ENCODE measurements at places on chromosomes 2 and 18.

- DNase-seq, result no peak
Observed at GRCh38 chr2:3479430-3480320, 39.7 kb downstream of the ADI1 start.

DNA sequence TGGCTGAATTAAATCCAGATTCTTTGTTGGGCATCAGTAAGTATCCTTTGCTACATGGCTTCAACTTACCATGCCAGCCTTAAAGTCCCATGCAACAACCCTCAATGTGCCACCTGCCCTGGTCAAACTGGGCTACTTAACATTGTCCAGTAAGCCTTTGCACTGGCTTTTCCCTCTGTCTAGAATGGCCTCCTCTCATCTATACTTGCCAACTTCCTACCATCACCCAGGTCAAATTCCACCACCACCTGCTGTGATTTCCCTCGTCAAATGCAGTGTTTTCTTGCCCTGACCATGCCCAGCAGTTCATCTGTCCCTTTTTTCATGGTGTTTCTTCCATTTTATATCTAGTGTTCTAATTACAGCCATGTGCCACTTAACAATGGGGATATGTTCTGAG is 5.7 kb downstream of the KLHL23 start:
- no peak for DNase-seq

DNA sequence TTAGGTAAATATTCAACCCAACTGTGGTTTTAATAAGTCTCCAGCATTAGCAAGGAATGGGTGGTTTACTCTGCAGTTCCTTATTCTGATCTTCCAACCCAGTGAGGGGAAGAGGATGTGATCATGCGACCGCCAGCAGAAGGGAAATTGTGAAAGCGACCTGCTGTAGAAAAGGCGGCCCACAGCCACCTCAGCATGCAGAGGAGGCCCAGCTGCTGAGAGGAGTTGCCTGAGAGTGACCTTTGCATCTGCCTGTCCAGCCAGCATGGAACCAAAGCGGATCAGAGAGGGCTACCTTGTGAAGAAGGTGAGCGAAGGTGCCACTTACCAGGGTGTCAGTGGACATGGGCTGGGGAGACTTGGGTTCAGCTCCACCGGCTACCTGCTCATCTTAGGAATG is at the start of gene PLEK:
TSS of gene PLEK (plus strand) at position 196 of the 400 bp plus-strand sequence. CDS start at position 266, 70 bp downstream.
- DNase-seq, result no peak

DNA sequence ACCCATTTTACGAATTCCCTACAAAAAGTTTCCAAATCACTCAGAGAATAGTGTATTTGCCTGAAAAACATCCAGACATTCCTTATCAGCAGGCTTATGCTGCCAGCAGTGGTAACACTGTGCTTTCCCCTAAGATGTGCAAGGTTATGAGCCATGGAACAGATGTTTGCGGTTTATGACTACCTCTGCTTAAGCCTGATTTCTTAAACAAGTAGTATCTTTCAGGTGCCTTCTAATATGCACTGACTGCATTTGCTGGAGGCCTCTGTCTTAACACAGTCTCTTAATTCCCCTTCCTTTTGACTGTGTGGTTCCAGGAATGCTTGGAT is 54.8 kb downstream of the CDC42EP3 start:
- no peak for DNase-seq

DNA sequence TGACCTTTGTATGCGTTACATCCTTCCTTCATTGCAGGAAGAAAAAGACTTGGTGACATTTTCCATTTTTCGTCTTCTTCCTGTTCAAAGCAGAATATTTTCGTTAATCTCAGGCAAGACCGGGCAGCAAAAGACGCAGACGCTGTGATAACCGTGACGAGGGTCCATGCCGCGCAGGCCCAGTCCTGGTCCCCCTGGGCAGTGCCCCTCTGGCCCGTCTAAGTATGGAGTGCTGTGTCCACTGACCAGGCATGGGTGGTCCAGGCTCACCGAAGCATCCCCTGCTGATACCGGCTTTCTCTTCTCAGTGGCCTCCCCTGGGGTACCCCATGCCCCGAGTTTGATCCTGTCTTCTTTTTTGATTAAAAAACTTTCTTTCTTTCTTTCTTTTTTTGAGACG is 135.2 kb upstream of the ASB18 start:
- DNase-seq, result no peak

- no peak for DNase-seq
Observed at GRCh38 chr2:48397281-48397680, 132.7 kb upstream of the STON1 start.

DNA sequence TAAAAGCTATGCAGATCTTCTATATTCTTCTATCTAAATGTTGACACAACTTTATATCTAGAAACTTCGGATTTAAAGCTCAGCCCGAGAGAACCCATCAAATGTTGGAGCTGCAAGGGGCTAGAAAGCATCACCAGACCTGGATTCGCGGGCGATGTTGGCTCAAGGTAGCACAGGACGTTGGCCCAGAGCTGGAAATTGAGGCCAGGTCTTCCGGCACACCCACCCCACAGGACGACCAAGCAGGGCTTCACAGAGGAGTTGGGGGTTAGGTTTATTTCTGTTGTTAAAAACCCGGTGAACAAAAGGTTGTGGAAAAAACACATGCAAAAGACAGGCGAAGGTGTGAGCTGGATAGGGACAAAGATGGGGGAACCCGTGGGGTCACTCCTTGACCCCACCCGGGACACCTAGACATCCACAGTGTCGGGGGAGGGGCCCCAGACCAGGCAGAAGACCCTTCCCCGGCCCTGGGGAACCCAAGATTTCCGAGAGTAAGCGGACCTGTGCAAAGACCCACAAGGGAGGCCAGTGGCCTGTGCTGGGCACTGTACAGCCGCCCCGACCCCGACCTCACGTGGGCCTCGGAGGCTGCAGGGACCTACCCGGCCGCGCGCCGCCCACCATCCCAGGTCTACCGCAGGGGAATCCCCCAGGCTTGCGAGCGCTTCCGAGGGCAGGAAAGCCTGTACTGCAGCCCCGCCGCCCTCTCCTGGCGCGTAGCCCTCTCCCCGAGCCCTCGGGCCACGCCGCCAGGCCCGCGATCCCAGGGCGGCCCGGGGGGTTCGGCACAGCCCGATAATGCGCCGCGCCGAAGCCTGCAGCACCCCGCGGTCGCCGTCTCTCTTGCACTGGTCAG is 1.8 kb upstream of the AGBL5 start:
- DNase-seq, result no peak

DNA sequence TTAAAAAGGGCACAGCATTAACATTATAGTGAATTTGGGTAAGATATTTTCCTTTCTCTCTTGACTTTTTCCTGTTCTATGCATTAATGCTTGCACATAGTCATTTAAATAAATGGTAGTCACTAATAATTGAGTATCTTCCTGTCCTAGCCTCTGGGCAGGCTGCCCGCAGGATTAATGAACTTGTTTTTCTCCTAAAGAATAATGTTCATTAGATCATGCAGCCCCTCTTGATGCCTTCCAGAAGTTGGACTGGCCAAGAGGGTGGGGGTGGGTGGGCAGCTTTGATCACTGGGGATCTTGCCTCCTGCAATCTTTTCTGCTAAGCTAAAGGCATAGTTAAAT is 514.5 kb upstream of the CDH2 start:
- no peak for DNase-seq

- no peak for DNase-seq
Observed at GRCh38 chr2:42084231-42084671, 36.4 kb downstream of the PKDCC start.

DNA sequence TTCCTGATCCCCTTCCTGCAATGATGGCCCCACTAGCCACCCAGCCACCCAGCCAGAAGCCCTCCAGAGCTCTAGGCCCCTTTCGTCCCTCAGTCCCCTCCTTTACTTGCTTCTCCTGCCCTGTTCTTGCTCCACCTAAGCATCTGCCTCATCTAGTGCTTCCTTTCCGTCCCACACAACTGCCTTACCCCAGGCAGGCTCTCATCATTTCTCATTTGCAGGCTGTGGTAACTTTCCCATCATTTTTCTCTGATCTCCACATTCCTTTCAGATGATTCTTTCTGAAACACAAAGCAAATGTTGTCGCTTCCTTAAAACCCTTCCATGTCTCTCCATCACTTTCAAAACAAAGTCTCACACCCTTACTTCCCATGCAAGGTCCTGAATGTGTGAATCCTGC is 459.8 kb downstream of the METTL4 start:
- DNase-seq, result no peak

GRCh38 chr2:44671916-44672315 is 269.6 kb upstream of the SIX3 start:
- DNase-seq, result no peak

DNA sequence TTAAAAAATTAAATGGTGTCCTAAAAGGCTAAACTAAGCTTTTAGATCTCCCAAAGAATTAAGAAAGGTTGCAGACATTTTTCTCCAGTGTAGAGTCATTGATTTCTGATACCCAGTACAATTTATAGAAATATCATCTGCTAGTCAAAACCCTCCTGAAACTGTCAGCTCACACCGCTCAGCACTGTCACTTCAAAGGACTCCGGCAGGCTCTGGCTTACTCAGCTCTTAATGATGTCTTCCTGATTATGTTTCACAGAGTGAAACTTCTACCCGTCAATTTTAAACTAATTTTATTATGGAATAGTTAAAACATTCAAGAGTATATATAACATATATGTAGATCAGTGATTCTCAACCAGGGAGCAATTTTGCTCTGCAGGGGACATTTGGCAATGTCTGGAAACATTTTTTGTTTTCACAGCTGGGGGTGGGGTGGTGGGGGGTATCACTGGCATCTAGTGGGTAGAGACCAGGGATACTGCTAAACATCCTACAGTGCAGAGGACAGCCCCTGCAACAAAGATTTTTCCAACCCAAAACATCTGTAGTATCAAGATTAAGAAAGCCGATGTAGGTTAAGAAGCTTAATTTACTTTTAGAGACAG is 31.6 kb downstream of the CDK15 start:
- DNase-seq, result no peak

- DNase-seq, result no peak
Observed at GRCh38 chr2:68463287-68463877, 3.7 kb downstream of the FBXO48 start.

DNA sequence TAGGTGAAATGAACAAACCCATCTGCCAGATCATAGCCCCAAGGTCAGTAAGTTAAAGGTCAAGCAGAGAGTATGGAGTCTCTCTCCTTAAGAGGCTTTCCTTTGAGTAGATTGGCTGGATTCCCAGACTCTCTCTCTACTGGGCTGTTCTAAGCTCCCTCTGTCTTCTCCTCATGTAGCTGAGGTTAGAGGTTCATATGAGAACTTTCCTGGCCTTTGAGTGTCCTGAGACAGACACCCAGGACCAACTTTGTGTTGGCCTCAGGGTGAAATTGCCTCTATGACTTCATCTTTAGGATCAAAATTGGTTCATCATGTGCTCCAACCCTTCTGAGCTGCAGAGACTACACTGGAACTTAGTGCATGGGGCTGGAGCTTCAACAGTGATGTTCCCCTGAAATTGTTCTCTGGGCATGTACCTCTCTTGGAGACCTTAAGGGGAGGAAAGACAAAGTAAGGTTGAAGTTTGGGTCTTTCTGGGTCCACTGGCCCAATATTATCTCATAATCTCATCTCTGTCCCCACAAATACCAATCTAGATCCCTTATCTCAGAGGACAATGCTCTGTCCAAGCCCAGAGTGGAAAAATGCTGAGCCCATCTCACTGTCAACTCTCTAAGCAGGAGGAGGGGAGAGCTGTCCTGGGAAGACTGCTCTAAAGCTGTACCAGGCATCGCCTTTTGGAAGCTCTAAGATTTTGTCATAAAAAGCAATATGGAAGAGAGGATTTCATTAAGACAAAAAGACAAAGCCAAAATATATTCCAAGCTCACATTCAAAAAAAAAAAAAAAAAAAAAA is 177.3 kb upstream of the ARL4C start:
- no peak for DNase-seq

DNA sequence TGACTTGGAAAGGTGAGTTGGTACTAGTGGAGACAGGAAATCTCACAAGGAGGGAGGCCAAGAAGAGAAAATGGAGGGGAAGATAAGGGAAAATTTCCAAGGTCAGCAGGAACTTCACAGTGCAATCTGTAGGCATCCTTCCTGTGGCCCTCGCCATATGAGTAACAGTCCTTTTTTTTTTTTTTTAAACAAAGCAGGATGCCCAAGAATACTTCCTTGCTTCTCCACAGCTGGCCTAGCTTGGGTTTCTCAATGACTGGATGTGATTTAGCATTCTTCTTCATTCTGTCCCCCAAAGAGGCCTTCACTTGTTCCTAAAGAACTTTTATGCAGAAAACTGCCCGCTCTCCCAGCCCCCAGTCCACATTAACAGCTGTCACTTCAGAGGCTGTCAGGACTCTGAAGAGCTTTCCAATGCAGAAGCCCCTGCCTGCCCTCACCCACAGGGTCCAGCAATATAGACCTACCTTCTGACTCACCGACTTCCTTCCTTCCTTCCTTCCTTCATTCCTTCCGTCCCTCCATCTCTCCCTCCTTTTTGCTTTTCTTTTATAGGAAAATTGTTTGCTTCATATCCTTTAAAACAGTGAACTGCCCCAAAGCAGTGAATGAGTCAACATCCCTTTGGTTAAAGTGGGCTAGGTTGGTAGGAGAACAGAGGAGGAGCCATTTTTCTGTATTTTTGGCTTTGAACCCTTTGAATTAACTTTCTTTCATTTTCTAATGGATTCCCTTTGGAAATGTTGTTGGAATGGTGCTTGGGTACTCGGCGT is 172.0 kb downstream of the MGAT5 start:
- DNase-seq, result no peak

- DNase-seq, result peak; percentile 28
Observed at GRCh38 chr2:239212929-239213642, 187.7 kb downstream of the HDAC4 start.

DNA sequence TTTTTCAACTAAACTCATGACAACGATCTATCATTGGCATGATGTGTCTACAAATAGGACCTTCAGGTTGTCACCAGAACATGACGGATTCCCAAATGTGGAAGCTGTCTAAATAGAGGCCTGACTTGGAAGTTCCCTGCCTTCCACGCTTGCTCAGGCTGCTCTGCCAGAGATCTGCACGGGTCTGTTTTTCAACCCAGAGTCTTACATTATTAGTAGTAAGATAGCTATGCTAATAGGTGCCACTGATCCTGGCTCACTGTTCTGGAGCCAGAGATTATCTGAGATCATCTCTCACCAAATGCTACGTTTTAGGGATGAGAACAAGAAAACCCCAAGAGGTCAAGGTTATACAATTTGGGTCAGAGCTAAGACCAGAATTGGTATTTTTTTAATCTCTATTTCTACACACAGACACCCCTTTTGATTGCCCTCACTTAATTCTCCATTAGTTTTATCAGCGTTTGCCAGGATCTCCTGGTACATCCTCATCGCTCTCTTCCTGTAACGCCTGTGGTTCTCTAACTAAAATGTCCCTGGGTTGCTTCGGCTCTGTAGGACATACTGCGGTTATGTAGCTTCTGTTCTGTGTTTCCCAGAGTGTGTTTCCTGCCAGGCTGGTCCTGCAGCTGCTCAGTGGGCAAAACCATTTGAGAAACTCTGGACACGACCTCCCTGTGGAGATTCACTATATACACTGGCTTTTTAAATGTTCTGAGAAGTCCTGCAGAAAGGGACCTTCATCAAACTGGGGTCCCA is 5.7 kb downstream of the CDC42EP3 start:
- no peak for DNase-seq

DNA sequence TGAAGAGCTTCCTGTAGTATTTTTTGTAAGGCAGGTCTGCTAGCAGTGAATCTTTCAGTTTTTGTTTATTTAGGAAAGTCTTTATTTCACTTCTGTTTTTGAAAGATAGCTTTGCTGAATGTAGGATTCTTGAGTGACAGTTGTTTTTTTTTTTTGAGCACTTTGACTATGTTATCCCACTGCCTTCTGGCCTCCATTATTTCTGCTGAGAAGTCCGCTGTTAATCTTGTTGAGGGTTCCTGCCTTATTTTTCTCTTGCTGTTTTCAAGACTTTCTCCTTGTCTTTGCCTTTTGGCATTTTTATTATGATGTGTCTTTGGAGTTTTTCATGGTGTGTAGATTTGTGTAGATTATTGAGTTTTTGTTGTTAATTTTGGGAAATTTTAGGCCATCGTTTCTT is 21.9 kb downstream of the RBFA start:
- DNase-seq, result no peak
